ENCODE measurements at places on chromosomes 1 and 21.

GRCh38 chr21:41600116-41600515 is 92.2 kb upstream of the TMPRSS2 start:
- ATAC-seq, result no peak

GRCh38 chr1:200302921-200303290 is 106.9 kb downstream of the ZNF281 start:
- no peak for ATAC-seq

DNA sequence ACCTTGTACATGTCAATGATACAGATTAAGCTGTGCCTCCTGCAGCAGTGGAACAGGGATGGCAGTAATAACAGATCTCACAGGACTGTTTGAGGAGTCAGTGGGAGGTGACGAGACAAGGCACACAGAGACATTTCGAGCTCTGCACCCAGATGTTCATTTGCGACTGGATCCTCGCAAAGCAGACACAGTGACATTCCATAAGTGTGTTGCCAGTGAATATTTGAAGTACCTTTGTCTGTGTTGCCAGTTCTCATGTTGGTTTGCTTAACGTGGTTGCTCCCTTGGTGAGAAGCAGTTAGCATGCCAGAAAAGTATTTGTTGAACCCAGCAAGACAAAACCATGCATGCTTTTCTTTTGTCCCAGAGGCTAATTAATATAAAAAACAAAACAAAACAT is 67.0 kb downstream of the NID1 start:
- no peak for ATAC-seq

DNA sequence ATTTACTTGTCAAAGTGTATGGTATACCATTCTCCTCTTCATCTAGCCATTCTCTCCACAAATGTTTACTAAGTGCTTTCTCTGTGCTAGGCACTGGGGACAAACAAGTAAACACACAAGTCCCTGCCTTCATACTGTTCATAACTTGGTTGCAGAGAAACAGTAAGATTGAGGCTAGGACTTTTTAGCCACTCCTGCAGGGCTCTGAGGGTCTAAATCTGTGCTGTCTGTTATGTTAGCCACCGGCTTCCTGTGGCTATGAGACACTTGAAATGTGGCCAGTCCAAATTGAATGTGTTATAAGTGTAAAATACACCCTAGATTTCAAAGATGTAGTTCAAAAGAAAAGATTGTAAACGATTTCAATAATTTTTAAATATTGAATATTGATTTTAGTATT is 50.2 kb downstream of the AZIN2 start:
- ATAC-seq, result no peak

GRCh38 chr1:165560883-165561656 is 17.3 kb downstream of the LRRC52 start:
- ATAC-seq, result no peak

- no peak for ATAC-seq
Observed at GRCh38 chr1:186884251-186884650, 55.5 kb downstream of the PLA2G4A start.

GRCh38 chr1:153705484-153705883 is 22.4 kb upstream of the INTS3 start:
- ATAC-seq, result no peak

- ATAC-seq, result no peak
Observed at GRCh38 chr1:156894001-156894400, 483 bp downstream of the PEAR1 start.

DNA sequence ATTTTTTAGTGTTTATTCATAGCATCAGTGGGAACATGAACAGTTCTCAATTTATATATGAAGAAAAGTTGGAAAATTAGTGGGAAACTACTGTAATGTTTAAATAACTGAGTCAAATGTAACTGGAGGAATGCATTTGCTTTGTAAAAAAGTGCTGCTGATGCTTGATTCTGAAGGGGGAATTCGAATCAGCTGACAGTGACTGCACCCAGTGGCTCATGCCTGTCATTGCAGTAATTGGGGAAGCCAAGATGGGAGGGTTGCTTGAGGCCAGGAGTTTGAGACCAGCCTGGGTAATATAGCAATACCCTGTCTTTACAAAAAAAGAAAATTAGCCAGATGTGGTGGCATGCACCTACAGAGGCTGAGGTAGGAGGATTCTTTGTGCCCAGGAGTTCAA is 398.4 kb downstream of the ZP4 start:
- ATAC-seq, result no peak

DNA sequence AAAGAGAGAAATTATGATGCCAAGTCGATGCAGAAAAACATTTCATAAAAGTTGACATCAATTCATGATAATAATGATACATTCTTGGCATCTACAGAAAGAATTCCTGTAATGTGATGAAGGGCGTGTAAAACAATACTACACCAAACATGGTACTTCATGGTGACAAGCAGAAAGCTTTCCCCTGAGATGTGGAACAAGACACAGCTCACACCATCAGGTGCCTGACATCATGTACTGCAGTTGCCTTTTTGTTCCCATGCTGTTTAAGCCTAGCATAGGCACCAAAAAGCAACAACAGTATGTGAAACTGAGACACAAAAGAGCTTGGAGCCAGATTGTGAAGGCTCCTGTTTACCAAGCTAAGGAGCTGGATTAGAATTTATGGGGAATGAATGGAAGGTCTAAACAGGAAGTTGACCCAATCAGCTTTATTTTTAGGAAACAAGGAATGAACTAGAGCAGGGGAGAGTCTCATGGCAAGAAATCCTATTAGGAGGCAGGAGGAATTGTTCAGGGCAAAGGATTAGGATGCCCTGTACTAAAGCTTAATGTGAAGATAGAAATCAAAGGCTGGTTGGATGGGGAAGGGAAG is 67.2 kb downstream of the SYDE2 start:
- no peak for ATAC-seq

GRCh38 chr1:234726359-234726943 is 116.5 kb upstream of the IRF2BP2 start:
- no peak for ATAC-seq

GRCh38 chr1:44857446-44857845 is 14.4 kb upstream of the PTCH2 start:
- no peak for ATAC-seq

DNA sequence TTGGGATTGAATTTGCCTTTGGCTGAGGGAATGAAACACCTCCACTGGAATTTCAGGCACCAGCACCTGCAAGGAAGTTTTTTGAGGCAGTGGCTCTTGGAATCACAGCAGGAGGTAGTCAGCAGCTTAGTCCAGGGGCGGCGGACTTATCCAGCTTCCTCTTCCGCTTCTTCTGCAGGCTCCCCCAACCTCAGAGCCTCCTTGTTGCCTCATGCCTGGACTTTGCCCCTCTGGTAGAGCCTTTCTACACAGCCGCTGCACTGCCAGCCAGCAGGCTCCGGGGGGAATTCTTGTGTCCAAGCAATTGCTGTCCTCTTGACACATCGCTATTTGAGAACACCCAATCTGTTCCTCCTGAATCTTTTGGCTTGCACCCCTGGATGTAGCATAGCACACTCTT is 4.4 kb upstream of the RHEX start:
- ATAC-seq, result no peak

GRCh38 chr1:12232221-12232620 is 2.4 kb downstream of the VPS13D start:
- ATAC-seq, result no peak

- ATAC-seq, result no peak
Observed at GRCh38 chr1:73980324-73981040, 217.5 kb downstream of the LRRIQ3 start.

DNA sequence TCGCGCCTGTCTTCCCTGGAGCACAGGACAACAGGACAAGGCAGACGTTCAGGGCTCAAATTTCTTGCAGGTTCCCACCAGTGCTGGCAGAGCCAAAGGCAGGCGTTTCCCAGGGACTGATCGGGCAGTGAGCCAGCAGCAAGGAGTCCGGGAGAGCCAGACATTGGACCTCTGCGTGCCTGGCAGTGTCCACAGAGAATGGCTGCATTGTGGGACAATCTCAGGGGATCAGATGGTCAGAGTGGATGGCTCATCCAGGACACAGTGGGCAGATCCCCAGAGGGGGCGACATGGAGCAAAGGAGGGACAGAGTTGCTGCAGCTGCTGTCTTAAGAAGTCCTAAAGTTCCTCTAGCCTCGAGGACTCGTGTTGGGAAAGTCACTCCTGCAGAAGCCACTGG is 4.6 kb downstream of the TMEM63A start:
- ATAC-seq, result no peak

DNA sequence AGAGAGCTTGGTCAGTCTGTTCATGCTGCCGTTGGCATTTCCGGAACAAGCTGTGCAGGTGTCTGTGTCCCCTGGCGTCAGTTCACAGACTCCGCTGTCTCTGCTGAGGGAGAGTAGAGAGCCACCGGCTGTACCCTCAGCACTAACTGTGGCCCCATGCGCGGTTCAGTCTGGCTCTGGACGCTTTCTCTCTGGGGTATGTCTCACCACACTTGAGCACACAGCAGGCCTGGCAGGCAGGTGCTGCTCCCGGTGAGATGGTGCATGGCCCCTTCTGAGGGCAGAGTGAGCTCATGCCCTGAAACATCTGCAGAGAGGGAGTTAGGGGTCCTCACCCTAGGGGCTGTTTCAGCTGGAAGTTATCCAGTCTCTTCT is 60.0 kb upstream of the TLR5 start:
- no peak for ATAC-seq

DNA sequence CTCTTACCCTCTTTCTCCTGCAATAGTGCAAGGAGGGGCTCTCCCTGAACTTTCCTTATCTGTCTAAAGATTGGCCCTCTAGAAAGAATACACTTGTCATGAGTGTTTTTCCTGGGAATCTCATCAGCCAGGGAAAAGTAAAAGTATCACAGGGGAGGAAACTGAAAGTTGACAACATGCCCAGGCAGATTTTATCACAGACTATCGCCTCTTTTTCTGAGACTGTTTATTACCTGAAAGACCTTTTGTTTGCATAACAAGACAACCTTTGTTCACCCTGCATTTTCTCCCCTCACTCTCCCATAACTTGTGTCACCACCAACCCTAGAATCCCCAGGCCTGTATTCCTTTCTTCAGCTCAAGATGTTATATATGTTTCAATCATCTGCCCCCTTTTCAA is 794.7 kb upstream of the ADAMTS5 start:
- ATAC-seq, result no peak

- no peak for ATAC-seq
Observed at GRCh38 chr1:150521196-150521968, 5.8 kb downstream of the FALEC start.

GRCh38 chr1:93638307-93638847 is 43.3 kb downstream of the BCAR3 start:
- ATAC-seq, result no peak

DNA sequence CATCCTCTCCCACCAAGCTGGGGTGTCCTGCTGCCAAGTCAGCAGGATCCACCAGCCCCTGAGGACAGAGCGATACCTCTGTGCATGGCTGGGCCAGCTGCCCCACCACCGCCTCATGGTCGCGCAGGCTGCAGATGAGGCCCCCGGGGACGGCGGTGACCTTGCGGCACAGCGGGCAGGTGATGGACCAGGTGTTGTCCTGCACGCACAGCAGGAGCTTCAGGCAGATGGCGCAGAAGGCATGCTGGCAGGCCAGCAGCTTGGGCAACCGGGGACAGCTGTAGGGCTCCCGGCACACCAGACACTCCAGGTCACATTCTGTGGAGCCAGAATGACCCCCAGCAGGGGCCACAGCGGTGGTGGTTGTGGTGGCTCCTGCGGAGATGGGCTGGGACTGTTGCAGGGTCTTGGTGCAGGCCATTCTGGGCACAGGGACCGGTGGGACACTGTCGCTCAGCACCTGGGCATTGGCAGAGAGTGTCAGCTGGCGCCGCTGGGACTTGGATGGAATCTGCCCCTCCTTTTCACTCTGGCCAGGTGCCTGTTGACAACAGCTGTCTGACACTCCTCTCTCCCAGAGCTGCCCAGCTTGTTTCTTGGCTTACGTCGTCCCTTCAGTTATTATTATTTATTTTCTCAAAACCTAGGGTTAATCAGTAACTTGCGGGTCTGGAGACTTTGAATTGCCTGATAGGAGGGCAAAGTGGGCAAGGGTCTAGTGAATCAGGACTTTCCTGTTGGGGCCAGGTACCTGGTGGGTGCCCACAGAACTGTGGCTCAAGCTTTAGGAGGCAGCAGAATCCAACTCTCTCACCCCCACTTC is at the start of gene RNF186:
TSS of gene RNF186 (minus strand) at position 603 of the 823 bp plus-strand sequence. CDS start at position 421, 182 bp downstream.
- peak; percentile 42 for ATAC-seq

GRCh38 chr1:38700077-38700470 is 159.5 kb downstream of the RRAGC start:
- ATAC-seq, result no peak

DNA sequence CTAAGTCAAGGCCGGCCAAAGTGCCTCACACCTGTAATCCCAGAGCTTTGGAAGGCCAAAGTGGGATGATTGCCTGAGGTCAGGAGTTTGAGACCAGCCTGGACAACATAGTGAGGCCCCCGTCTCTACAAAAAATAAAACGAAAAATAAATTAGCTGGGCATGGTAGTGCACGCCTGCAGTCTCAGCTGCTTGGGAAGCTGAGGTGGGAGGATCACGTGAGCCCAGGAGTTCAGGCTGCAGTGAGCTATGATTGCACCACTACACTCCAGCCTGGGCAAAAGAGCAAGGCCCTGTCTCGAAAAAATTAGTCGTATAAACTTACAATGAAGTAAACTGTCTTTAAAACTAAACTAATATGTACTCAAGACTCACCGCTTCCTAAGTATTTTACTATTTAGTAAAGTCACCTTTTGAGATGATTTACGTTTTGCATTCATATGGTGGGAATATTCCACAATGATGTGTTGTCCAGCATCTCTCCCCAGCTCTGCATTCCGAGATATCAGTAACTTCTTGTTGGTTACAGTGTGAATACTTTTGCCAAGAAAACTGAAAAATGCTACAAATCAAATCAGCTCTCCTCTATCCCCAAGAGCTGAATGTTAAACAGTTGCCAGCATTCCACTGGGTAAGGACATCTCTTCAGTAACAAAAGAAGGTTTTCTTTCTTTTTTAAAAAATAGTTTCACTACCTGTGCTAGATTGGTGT is 84.9 kb upstream of the C21orf91 start:
- no peak for ATAC-seq

DNA sequence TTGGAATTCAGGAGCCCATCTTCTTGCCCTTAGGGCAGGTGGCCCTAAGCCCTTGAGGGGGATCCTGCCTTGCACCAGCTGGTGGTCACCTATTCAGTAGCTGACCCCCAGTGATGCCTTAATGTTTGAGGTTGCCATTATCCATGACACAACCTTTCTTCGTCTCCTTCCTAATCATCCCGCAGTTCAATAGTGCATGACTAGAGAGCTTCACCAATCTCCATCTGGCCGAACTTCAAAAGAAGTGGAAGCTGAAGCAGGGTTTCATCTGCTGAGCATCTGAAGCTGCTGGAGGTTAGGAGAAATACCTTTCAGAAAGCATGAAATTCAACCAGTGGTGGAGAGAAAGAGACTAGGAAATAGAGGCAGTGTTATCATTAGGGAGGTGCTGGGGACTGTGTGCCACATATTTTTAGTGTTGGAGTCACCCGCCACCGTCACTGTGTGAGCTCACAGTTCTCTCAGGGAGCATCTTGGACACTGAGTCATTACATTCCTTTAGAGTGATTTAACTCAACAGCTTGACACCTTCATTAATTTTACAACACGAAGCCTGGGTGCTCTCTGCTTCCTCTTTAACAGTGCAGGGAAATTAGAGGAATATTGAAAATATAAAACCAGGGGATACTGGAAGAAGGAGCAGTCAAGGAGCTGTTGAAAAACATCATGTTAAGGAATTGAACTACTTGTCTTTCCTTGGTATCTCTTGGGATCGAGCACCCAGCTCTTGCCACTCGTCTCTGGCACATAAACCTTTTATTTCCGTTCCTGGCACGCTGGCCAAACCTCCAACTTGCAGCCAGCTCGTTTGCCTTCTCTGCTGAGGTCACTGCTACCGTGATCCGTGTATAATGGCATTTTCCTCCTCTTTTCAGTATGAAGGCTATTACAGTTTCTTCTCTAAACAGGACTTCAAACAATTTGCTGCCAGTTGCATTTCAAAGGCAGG is 53.6 kb downstream of the PEX14 start:
- ATAC-seq, result no peak

- no peak for ATAC-seq
Observed at GRCh38 chr1:52305417-52306226, 60.4 kb downstream of the CC2D1B start.
